ENCODE measurements at places on chromosomes 1 and 21.

DNA sequence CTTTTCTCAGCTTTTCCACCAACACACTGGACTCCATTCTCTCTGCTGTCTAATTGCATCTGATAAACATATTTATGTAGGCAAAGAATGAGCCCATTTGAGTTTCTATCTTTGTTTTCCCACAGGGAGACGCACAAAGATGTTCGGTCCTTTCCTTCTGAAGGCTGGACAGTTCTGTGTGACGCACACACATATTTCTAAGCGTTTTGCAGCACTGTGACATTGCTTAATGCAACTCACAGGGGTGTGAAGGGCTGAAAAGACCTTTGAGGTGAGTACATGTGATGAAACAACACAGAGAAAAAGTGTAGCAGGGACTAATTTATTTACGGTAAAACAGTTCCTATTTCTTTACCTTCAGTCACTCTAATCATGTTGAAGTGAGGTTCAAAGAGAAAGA lies 323.1 kb upstream of the RUNX1 start:
- DNase-seq: no peak

DNA sequence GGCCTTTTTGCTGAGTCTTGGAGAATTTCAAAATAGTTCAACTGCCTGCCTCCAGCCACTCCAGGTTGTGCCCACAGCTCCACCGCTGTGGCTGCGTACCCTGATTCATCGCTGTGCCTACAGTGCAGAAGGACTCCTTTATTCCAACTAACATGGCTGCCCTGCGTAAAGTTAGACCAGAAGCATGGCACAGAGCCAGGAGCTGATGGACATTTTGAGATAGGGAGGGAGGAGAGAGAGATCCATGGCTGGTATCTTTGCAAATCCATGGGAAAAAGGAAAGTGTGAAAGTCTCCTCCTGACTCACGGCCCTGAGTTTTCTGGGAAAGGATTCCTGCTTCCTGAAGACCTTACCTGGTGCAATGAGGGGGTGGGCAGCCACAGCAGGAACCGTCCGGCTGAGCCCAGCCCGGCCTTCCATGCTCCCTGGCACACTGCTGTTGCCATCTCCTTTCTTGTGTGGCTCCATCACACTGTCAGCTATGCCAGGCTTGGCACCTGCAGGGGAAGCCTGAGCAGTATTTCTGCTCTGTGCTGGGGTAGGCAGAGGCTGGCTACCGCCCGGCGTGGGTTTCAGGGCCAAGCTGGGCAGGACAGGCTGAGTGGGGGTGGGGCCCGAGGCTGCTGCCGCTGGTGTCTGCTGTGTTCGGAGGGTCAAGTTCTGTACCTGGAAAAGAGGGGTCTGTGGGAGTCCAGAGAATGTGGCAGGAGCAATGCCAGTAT lies 46.0 kb upstream of the A3GALT2 start:
- no peak for DNase-seq

GRCh38 chr1:32247983-32248889 lies 1.2 kb downstream of the FAM167B start:
- peak; percentile 68 for DNase-seq

- peak; percentile 28 for DNase-seq
Measured at GRCh38 chr1:221217029-221217428, 337.8 kb downstream of the HLX start.

GRCh38 chr1:48047116-48047515 lies 49.9 kb upstream of the TRABD2B start:
- no peak for DNase-seq

DNA sequence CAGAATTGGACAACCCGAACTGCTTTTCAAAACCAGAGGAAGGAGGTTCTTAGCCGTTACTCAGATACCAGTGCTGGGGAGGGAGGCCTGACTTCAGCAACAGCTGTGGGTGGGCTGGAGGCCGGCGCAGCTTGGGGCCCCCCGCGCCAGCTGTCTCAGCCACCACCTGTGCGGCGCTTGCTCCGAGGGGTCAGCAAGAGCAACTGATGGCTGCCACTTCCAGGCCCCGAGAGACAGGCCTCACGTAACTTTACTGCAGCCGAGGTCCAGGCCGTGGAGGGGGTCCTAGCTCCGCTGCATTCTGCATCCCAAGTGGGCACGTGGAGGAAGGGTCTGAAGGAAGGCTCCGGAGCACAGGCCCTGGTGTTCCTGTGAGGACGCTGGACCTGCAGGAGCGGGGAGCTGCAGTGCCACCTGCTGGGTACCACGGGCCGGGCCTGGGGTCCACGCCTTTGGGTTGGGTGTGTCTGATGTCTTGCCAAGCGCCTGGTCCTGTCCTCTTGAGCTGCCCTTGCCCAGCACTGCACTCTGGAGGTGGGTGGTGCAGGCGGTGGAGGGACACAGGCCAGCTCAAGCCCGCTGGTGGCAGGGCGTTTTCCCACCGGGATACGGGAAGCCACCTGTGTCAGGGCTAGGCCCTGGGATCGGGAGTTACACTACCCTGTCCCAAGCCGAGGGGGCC lies 9.8 kb downstream of the THAP3 start:
- peak; percentile 46 for DNase-seq

DNA sequence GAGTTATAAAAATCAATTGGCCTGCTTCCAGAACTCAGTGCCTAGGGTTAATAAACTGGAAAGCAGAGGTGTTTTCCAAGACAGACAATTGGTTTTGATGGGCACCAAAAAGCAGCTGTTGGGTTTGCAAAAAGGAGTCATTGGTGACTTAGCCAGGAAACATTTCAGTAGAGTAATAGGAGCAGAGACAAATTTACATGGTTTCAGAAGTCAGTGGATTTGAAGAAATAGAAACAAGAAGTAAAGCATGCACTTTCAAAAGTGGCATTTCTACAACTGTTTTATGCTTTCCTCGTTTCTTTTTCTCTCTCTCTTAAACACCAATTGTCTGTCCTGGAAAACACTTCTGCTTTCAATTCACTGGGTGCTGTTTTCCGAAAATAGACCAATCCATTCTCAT lies 87.8 kb downstream of the GLUL start:
- no peak for DNase-seq
